ENCODE measurements at places on chromosomes 12 and 14. TPM values are rescaled to one million over a fixed set of nuclear protein-coding genes. Genes with fewer than 3 reads are reported as not detected.

FGF23 gene
- total RNA-seq = not detected

BBOF1 gene
- total RNA-seq = 1.8 TPM

PLEKHD1 gene
- 0.47 TPM for total RNA-seq

IFT81 gene
- 1.1 TPM for total RNA-seq

MFAP5 gene
- not detected for total RNA-seq

- no peak for DNase-seq
These were observed 42.5 kb upstream of the OTOGL start for GRCh38 chr12:80056845-80057244.

GRCh38 chr12:113333877-113334785 is 778 bp downstream of the SLC8B1 start:
- no peak for DNase-seq

- no peak for DNase-seq
These were observed 83.4 kb downstream of the CNTN1 start for GRCh38 chr12:40775661-40776060.

- DNase-seq = no peak
These were observed 16.6 kb upstream of the RND1 start for GRCh38 chr12:48882315-48882687.

- DNase-seq = no peak
These were observed 78.4 kb downstream of the PTPRR start for GRCh38 chr12:70842136-70842535.

DNA sequence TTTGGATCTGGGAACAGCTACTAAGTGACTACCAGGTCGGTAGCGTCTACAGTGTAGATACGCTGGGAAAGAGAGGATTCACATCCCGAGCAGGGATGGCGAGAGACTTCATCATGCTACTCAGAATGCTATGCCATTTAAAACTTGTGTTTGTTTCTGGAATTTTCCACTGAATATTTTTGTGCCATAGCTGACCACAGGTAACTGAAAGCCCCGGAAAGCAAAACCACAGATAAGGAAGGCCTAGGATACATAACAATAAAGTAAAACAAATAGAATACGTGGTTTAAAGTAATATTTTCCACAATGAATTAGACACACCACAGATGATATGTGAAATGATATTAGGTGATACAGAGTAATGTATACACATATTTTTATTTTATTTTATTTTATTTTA is 7.9 kb upstream of the HCAR1 start:
- no peak for DNase-seq

DNA sequence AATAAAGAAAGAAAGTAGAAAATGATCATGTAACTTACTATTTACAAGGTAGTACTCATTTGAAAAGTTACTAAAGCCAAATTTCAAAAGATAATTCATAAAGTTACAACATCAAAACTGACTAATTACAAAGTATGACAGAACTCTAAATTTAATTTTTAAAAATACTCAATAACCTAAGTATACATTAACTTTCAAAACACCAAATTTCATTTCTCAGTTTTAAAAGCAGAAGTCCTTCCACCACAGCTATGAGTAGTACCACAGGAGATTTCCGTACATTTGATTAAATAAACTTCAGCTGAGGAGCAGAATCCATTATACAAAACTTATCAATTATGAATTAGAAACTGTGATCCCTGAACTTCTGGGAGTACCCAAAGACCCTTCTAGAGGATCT is 100.8 kb upstream of the BBS10 start:
- no peak for DNase-seq

DNA sequence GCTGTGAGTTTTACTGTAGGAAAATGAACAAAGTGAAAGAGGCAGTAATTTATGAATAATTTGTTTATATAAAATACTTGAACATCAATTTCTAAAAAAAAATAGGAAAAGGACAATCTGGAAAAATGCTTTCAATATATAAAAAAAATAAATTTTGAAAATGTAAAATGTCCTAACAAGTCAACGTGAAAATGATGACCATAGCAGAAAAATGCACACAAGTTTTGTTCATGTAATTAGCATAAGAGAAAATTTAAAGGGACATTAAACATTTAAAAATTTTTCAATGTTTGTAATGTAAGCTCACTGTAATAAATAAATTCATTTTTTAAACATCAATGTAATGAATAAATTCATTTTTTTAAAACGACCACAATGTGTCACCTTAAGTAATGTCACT is 214.8 kb upstream of the ATXN7L3B start:
- no peak for DNase-seq

DNA sequence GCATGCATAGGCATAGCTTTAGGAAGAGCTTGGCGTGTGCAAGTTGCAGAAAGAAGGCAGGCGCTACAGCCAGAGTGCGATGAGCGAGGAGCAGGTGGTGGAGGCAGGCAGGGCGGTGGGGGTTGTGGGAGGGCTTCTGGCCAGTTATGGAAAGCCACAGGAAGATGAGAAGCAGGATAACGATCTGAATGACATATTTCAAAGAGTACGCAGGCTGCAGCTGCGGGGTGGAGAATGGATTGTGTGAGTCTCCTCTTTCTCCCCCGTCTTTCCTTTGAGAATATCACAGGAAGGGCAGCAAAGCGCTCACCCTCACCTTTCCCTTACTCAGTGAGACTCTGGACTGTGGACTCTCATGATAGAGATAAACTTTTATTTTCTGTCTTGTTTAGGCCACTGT is 48.7 kb upstream of the PLXNC1 start:
- DNase-seq = no peak

- DNase-seq = no peak
These were observed 85.1 kb downstream of the DERA start for GRCh38 chr12:15996254-15996653.

Data from CD4-positive, alpha-beta T cell (primary cell).